ENCODE measurements at places on chromosomes 3 and 15. TPM values are rescaled to one million over a fixed set of nuclear protein-coding genes. Genes with fewer than 3 reads are reported as not detected.

TIPARP gene
- 5.9 TPM for total RNA-seq

LYZL4 gene
- not detected for total RNA-seq

GOLGA8G gene
- not detected for total RNA-seq

GCNT3 gene
- not detected for total RNA-seq

GCHFR gene
- total RNA-seq, result 37.0 TPM

ST3GAL6 gene
- total RNA-seq, result 6.4 TPM

BUB1B gene
- total RNA-seq, result 83.2 TPM

ZBED2 gene
- total RNA-seq, result not detected

MRPS22 gene
- 45.7 TPM for total RNA-seq

ACP3 gene
- 0.17 TPM for total RNA-seq

VEPH1 gene
- total RNA-seq, result 7.7 TPM

GOLGA6D gene
- total RNA-seq, result 0.37 TPM

DNA sequence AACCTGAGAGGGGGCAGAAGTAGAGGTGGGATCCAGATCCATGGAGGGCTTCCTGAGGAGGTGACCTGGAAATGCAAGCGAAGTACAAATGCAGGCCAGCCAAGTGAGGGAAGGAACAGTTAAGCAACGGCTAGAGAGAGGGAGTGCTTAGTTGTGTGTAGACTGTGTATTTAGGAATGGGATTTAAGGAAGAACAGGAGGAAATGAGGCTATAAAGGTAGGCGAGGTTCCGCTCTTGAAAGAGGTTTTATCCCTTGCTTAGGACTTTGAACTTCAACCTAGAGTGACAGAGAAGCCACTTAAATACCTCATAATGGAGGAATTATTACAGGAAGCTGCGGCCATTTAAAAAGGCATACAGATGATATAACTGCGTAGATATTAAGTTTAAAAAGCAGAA is 295.1 kb downstream of the THSD4 start:
- DNase-seq, result no peak

DNA sequence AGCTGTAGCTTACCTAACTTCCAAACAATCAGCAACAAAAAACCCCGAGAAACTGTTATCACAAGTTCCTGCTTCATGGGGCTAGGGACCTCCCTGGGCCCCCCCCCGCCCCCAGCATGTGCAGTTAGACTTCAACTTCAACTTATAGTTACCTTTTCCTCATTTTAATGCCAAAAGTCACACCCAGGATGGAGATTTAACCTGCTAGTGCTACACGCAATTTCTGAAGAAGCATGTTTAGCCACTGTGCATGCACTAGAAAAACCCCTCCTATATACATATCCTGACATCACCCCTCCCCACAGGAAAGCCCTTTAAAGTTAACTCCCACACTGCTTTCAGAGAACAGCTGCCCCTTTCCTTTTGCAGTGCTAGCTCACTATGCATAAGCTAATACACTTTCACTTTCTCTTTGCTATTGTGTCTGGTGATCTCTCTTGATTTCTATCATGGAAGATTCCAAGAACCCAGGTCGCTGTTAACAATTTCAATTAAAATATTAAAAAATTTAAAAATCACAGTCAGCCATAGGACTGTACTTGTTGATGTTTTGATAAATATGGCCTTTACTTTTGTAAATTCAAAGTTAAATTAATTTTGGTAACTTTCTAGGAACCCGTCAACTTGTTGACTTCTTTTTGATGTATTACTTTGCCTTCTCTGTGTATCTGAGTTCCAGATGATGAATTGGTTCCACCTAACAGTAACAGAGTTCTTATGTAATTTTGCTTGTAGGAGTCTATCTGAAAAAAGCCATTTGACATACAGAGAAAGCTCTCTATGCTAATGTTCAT is 75.2 kb upstream of the ACAD9 start:
- DNase-seq, result no peak

- no peak for DNase-seq
Measured at GRCh38 chr15:48646331-48646730, 822 bp upstream of the FBN1 start.

DNA sequence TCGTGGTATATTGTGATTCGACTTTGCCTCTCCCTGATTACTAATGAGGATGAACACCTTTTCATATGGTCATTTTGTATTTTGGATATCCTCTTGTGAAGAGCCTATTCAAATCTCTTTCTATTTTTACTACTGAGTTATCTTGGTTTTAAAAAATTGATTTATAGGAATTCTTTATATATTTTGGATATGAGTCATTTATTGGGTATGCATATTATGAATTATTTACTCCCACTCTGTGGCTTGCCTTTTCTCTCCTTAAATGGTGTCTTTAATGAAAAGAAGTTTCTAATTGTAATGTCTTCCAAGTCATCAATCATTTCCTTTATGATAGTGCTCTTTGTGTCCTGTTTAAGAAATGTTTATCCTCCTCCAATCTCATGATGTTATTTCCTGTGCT is 191.5 kb upstream of the DPH6 start:
- no peak for DNase-seq

GRCh38 chr15:71777216-71777943 is 33.0 kb upstream of the NR2E3 start:
- DNase-seq, result no peak

DNA sequence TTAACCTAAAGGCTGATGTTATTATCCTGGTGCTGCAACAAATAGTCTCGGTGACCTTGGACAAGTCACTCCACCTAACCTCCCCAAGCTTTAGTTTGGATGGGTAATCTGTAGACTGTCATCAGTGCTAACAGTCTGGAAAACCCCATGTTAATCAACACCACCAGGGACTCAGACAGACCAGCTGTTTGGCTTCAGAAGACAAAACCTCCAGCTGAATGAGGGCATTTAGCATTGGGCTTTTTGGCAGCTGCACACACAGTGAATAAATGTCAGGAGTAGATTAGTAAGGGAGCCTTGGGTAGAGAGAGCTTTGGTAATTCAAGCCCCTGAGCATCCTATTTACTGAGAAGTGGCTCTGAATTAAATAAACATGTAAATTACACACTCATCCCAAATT is 24.9 kb upstream of the C3orf80 start:
- DNase-seq, result no peak

GRCh38 chr3:124510290-124510689 is 220.0 kb upstream of the UMPS start:
- DNase-seq, result no peak

DNA sequence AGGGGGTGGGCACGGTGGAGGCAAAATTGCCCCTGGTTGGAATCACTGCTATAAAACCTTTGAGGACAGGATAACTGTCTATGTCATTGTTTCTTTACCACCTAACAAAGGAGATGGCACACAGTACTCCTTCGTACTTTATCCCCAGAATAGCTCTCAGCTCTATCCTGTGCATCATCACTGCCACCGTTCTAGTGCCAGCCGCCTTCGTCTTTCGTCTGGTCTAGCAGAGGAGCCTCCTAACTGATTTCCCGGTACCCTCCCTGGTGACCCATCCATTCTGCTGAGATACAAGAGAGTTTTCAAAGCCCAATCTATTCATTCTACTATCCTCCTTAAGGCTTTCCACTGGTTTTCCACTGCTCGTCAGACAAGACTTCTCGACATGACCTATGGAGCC is 67.9 kb upstream of the PRICKLE2 start:
- DNase-seq, result no peak

DNA sequence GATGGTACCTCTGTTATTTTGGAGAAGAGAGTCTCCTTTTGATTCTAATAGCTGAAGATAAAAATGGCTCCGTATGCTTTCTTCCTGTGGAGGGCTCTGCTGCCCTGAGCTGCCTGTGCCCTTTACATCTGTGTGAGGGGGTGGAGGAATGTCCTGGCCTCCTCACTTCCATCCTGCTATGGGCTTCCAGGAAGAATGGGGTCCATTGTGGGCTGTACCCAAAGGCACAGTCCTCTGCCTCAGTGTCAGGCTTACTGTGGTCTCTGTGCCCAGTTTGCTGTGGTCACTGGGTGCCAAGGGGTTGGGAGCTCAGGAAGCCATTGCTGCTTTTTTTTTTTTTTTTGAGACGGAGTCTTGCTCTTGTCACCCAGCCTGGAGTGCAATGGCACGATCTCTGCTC is 14.4 kb downstream of the DAG1 start:
- no peak for DNase-seq

GRCh38 chr3:145272684-145273083 is 888.3 kb downstream of the PLOD2 start:
- DNase-seq, result no peak

DNA sequence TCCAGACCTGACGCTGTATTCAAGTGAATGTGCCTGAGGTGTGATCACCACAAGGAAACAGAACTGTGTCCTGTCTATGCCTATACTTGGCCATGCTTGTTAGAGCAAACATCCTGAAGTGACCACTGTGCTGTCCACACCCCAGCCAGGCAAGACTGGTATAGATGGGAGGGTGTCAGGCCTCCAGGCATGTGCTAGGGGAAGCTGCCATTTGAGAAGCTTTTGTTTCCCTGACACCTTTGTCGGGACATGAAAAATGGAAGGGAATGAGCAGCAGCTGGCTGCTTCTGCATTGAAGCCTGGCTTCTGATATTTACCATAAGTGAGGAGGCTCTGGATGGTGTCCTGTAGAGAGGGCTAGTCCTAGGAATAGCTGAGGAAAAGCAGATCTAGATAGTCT is 106.2 kb downstream of the CPNE4 start:
- no peak for DNase-seq

GRCh38 chr15:81095690-81096365 is 38.2 kb upstream of the CFAP161 start:
- DNase-seq, result no peak

DNA sequence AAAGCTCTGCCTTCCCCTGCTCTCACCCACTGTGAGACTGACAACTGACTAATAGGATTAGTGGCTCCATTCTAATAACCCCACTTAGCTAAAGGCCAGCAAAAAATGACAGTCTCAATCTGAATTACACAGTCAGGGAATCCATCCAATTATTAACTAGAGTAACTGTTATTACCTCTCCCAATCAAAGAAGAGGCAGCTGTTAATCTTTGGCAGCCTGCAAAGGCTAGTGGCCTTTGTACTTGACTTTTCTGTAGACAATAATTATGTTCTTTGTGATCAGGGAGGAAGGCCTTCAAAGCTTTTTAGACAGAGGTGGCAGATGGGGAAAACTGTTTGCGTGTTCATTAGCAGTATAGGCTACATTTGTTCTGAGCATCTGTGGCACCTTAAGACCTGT is 177.7 kb downstream of the ISL2 start:
- DNase-seq, result no peak

GRCh38 chr15:40927495-40927872 is 1.7 kb upstream of the DLL4 start:
- DNase-seq, result no peak

GRCh38 chr3:131735116-131735515 is 232.3 kb upstream of the MRPL3 start:
- no peak for DNase-seq

DNA sequence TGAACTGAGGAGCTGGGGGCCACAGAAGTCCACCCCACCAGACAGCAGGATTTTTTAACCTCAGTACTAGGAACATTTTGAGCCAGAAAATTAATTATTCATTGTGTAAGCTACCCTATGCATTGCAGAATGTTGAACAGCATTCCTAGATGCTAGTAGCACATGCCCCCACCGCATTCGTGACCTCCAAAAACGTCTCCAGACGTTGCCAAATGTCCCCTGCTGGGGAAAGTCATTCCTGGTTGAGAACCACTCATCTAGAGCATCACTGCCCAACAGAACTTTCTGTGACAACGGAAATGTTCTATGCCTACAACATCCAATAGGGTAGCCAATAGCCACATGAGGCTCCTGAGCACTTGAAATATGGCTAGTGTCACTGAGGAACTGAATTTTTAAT is 333.5 kb downstream of the FOXP1 start:
- DNase-seq, result no peak

GRCh38 chr15:33022629-33023028 is 171.9 kb downstream of the FMN1 start:
- peak; percentile 83 for DNase-seq

DNA sequence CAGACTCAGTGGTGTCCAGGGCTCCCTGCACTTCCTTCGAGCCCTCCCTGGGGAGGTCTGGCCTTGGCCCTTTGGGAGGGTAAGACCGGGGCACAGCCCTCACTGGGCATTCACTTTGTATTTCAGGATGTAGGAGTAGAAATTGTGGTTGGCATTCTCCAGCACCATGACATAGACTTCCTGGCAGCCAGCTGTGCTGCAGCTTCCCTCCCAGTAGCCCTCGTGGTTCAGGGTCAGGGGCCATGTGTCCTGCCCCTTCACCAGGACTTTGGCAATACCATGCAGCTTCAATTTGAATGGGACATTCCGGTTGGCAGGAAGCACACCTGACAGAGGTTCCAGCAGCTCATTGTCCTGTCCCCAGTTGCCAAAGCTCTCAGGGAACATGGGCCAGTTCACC is 47.3 kb downstream of the KY start:
- no peak for DNase-seq

DNA sequence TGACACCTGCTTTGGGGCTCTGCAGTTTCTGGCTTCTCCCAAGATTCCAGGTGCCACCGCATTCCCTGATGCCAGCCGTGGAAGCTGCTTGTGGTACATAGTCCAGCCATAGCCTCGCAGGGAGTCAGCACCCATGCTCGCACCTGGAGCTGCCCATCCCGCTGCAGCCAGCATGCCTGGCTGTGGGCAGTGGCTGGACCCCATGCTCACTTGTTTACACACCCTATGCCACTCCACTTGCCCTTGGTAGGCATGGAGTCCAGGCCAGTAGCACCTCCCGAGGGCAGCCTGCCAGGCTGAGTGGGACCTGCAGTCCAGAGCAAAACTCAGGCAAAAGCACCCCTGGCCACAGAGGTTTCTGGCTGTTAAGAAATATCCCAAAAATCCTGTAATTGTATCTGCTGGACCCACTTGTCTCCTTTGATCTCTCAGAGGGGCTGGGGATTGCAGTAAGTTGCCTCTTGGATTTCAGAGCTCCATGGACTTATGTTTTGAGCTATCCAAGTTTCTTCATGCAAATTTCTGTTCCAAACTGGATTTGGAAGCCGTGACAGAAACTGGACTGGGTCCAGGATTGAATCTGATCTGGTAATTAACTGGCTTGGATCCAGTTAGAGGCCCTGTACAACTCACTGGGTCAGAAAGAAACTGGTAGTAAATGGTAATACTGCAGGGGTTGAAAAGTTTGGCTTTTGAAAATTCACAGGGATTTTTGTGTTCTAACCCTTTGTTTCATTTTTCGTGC is 149.3 kb downstream of the FMN1 start:
- DNase-seq, result no peak

- DNase-seq, result no peak
Measured at GRCh38 chr15:61016087-61016486, 213.0 kb downstream of the RORA start.

- DNase-seq, result no peak
Measured at GRCh38 chr3:114872588-114872987, 274.5 kb downstream of the ZBTB20 start.

GRCh38 chr3:13483988-13484695 is 4.0 kb downstream of the HDAC11 start:
- DNase-seq, result no peak

Measured in H9 (cell line).